ENCODE measurements at places on chromosomes 12 and 14. TPM values are rescaled to one million over a fixed set of nuclear protein-coding genes. Genes with fewer than 3 reads are reported as not detected.

DNA sequence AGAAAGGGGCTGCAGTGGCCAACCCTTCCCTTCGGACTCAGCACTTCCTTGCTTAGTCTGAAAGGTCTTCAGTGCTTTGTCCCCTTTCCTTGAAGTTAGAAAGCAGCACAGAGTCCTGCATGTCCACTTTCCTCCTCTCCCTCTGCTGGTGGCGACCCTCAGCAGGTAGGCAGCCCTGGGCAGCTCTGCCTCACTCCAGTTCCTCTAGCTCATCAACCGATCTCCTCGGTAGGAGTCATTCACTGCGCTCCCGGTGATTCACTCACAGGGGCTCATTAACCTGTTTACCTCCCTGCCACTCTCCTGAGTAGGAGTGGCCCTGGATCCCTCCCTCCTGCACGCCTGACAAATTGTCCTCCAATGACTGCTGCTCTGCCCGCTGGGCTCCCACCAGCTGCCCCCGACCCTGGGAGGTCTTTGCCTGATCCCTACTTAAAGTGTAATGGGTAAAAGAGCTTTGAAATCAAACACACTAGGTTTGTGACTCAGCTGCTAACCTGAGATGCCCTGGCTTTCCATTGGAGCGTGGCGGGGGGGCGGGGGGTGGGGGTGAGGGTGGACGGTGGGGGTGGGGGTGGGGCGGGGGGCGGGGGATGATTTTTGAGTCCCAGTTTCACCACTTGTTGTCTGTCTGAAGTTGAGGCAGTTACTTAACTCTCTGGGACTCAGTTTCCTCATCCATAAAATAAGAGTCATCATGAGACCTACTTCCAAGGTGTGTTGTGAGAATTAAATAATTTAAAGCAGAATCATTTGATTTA is 4.2 kb downstream of the SCNN1A start:
- DNase-seq = no peak

The ZFHX2 gene
- total RNA-seq = 1.3 TPM

- no peak for DNase-seq
Measured at GRCh38 chr12:98924-99352, 32.4 kb downstream of the IQSEC3 start.

GRCh38 chr14:88599761-88600439 is 37.1 kb downstream of the ZC3H14 start:
- no peak for DNase-seq

DNA sequence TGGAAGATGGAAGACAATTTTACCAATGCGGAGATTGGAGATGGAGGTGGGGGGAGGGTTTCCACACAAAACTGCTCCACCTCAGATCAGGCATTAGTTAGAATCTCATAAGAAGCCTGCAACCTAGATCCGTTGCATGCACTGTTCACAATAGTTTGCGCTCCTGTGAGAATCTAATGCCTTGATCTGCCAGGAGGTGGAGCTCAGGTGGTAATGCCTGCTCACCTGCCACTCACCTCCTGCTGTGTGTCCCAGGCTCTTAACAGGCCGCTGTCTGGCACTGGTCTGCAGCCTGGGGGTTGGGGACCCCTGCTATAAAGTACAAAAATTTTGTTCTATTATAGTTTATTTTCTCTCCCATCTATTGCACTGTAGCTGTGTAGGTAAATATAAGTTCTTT is 84.9 kb upstream of the FOXG1 start:
- DNase-seq = no peak

The RASAL1 gene
- not detected for total RNA-seq

The FGF6 gene
- not detected for total RNA-seq

- no peak for DNase-seq
Measured at GRCh38 chr12:106149096-106149784, 10.5 kb upstream of the NUAK1 start.

DNA sequence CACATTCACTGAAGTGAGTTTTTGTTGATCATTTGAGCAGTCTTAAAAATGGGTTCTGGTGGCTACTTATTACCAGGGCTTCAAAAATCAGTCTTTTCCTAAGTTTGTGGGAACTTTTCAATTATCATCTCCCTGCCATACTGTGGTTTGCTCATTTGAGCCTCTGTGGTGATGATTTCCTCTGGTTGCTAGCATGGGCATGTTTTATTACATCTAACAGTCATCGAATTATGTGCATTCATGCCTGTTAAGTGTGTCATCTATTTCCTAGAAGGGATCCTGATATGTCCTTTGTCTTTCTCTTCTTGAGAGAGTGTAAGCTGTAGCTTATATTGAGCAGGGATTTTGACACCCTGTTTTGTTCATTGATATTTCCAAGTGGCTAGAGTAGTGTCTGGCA is 116.8 kb downstream of the WIF1 start:
- no peak for DNase-seq

DNA sequence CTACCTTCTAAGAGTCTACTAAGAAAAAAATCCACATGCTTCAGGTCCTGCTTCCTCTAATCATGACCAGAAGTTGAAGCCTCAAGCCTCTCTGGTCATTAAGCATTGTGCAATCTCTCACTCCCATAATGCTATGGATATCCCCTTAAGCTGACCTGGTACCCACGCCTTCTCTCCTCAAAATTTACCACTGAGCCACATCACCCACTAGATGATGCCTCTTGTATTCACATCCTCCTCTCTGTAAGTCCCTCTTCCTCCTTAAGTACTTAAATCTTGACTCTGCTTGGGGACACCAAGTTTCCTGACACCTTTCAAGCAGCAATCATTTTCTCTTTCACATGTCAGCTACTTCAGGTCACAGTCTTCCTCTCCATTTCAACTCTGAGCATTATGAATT is 9.8 kb downstream of the GALNT4 start:
- no peak for DNase-seq

The ETNK1 gene
- 20.6 TPM for total RNA-seq

DNA sequence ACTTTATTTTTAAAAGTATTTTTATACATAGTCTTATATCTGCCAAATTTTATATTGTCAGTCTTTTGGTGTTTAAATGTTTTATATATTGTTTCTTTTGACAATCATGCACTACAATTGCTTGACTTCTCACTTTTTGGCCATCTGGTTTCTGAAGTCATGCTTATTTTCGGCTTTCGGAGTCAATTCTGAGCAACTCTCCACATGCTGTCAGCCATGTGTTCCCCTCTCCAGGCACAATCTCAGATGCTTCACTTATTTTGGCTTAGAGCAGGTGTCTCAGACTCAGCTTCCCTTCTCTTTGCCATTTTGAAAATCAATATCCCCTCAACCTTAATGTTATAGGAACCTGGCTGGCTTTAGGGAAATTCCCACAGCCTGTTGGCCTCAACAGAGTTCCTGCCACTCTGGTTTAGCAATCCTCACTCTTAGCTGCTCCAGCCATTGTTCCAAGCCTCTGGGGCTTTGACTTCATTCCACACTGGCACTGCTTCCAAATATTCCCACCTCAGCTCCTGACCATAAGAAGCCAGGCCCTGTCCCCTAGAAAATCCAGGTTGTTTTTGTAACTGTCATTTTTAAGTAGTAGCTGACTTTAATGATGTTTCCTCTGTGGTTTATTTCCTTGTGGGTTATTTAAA is 125.5 kb upstream of the FAR2 start:
- DNase-seq = no peak

DNA sequence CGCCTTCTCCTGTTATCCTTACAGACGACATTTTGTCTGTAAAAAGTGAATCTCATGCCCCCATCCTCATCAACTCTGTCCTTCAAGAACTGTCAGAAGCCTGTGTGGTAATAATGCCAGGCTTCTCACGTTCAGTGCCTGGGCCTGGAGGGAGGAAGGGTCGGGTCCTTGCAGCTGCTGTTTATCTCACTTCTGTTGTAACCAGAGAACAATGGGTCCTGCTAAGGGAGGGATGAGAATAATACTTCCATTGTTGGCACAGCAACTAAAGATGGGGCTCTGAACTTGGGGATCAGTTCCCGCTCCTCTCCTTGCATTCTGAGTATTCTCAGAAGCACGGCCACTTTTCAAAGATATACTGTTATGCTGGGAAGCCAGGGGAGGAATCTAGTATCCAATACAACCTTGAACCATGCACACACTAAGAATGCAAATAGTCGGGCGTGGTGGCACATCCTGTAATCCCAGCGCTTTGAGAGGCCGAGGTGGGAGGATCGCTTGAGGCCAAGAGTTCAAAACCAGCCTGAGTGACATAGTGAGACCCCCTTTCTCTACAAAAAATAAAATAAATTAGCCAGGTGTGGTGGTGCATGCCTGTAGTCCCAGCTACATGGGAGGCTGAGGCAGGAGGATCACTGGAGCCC is 38.8 kb upstream of the NINJ2 start:
- DNase-seq = no peak

DNA sequence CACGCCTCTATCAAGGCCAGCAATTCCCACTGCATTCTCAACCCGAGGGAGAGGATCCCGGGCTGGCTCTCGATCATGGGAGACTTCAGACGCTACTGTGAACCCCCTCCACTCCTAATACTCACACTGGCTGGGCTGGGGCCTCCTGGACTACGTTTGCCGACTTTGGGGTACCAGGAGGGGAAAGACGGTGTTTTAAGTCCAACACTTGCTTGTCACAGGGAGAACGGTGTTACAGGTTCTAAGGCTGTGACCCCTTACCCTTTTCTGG is 463 bp downstream of the NACA start:
- no peak for DNase-seq

DNA sequence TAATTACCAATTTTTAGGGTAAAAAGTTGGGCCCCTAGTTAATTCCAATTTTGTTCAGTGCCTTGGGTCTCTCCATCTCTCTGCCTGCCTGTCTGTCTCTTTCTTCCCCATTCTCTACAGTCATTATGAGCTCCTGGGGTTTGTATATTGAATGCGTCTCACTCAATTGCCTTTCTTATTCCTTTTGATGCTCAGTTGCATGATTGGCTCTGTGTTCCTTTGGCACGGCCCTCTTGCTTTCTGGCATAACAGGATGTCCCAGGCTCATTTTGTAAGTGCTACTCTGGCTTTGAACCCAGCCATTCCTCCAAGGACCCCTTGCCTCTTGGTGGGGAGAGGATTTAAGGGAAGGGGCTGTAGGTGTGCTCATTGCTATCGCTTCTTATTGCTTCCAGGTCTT is 35.6 kb downstream of the ZNF664 start:
- no peak for DNase-seq

GRCh38 chr12:118866346-118866745 is 115.0 kb upstream of the SRRM4 start:
- no peak for DNase-seq

- no peak for DNase-seq
Measured at GRCh38 chr12:77087427-77087826, 22.1 kb upstream of the E2F7 start.

- DNase-seq = no peak
Measured at GRCh38 chr14:86712727-86713126, 1182.8 kb downstream of the FLRT2 start.

The EIF2S3B gene
- total RNA-seq = 0.62 TPM

The SLC10A1 gene
- total RNA-seq = not detected

DNA sequence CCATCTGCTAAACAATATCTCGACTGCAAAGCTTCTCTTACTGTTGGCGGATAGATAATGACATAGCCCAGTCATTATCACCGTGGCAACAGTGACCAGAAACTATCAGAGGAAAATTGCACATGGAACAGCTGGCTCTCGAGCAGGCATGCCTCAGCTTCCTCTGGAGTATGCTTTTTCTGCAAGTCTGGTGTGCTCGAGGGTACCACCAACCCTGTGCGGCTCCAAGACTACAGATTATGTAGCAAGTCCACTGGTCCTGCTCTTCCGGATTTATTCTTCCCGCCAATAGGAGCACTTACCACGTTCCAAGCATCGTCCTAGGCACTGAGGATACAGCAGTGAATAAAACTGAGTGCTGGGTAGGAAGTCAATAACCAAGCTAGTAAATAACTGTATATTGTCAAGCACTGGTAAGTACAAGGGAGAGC is 1.4 kb upstream of the GLRX5 start:
- DNase-seq = no peak

DNA sequence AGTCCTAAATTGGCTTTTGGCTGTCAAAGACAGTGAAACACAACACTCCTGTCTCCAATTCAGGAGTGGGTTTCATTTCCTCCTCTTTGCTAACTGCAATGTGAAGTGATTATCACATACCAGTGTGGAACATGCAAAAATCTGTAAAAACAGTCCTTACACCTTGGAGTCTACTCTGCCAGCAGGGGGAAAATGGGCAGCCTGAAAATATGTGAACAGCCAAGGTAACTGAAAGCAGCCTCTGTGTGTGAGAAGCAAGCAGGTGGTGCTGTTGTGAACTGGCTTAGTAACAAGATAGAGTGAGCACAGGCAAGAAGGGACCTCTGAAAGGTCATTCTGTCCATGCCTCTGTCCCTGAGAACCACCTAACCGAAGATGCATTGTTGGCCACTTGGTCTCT is 6.0 kb downstream of the PRMT8 start:
- DNase-seq = no peak

DNA sequence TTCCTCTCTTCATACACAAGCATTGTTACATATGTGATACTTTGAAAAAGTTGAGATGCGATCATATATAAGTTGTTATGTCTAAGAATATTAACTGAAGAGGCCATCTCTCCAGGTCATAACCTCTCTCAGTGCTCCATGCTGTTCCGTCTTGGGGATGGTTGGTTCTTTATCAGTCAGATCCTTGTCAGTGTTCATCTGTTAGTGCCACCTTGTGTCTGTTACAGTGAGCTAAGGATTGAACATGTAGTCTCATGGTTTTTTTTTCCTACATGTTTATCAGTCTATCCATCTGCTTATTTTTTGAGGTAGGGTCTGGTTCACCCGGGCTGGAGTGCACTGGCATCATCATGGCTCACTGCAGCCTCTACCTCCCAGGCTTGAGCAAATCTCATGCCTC is 30.5 kb downstream of the EP400 start:
- no peak for DNase-seq

GRCh38 chr14:89836830-89837469 is 117.6 kb downstream of the EFCAB11 start:
- no peak for DNase-seq

The RGS6 gene
- total RNA-seq = 22.4 TPM

GRCh38 chr14:90509403-90509802 is 112.6 kb downstream of the CALM1 start:
- DNase-seq = no peak

The SOAT2 gene
- not detected for total RNA-seq

GRCh38 chr14:50387548-50387947 is 9.1 kb downstream of the CDKL1 start:
- DNase-seq = no peak

GRCh38 chr12:46342562-46343033 is 30.0 kb downstream of the SLC38A2 start:
- DNase-seq = no peak

The PPM1H gene
- 4.0 TPM for total RNA-seq

DNA sequence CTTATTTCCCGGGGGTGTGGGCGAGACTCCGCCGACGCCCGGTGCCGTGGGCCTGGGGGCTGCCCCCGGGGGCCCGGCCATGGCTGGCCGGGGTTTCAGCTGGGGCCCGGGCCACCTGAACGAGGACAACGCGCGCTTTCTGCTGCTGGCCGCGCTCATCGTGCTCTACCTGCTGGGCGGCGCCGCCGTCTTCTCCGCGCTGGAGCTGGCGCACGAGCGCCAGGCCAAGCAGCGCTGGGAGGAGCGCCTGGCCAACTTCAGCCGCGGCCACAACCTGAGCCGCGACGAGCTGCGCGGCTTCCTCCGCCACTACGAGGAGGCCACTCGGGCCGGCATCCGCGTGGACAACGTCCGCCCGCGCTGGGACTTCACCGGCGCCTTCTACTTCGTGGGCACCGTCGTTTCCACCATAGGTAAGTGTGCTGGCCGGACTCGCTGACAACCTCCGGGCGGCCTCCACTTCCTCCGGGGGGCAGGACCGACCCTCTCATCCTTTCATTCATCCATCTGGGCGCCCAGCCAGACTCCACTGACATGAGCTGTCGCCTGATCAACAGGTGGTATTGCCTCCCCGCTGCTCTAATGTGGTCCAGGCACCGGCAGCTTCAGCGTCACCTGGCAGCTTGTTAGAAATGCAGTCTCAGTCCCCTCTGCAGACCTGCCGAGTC is 467 bp downstream of the KCNK13 start:
- no peak for DNase-seq

Data from cardiac septum (tissue), 1 donor.